ENCODE measurements at places on chromosomes 4 and X. TPM values are rescaled to one million over a fixed set of nuclear protein-coding genes. Genes with fewer than 3 reads are reported as not detected.

DNA sequence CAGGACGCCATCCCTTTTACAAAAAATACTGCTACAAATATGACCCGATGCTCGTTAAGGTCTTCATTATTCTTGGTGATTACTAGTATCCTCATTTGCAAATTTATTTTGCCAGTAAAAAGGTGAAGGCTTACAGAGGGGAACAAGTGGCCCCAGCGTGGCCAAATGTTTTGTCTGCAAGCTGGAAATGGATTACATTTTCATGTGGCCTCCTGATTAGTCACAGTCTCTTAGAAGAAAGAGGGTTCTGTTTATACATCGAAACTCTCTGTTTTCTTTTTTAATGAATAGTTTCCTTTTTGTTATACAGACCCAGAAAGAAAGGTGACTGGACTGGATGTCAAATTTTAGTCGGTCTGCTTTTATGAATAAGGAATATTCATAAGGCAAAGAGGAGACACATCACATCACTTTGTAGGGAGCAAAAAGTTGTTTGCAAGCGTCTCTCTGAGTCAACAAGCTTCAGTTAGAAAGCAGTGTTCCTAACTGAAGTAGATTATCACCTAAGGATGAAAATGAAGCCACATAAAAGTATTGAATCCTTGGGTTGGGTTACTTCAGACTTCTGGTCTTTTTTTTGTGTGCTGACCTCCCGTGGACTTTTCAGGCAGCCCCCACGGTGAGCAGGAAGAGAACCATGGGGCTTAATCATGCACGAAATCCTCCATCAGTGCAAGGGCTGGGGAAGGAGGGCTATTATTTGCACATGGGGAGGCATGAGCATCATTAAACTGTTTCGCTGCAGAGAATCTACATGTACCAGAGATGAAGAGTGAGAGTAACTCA, 125.6 kb downstream of the ARSF start:
- no peak for DNase-seq

GRCh38 chr4:104983615-104984179, 163.0 kb upstream of the TET2 start:
- DNase-seq = peak; percentile 85

GRCh38 chrX:121455890-121456289, 408.5 kb downstream of the GLUD2 start:
- no peak for DNase-seq

DNA sequence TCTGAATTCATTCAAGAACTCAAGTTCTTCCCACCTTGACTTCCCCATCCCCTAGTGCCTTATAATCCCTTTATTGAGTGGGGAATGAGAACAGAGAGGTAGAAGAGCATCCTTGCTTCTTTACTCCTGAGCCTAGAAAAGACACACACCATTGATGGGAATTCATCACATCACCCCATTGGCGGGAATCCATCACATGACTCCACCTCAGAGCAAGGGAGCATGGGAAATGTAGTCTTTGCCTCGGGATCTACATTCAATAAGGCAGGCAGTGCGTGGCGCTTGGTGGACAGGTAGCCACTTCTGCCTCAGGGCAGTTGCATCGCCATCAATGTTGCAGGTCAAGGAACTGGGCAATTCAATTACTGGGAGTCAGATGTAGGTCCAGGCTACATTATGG, 50.7 kb downstream of the MXRA5 start:
- DNase-seq = no peak

DNA sequence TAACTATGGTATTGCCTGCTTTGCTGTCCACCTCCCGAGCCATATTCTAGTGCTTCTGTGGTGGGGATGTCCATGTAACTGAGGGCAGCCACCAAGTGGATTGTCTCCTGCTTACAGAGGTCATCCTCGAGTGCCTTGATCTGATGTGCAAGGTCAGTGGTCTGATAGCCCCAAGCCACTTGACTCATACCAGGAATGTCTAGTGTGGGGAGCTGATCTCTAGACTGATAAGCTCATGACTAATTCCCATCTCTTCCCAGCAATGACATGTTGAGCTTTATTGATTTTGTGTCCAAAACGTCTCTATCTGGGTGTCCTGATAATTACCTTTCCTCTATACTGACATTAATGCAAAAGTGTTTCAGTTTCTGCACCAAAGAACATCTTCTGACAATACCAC, 168.4 kb upstream of the WDR1 start:
- peak; percentile 77 for DNase-seq

- no peak for DNase-seq
These were observed 43.7 kb downstream of the IL21 start for GRCh38 chr4:122577189-122577553.

- DNase-seq = no peak
These were observed 184.2 kb downstream of the CDS1 start for GRCh38 chr4:84767168-84767567.

DNA sequence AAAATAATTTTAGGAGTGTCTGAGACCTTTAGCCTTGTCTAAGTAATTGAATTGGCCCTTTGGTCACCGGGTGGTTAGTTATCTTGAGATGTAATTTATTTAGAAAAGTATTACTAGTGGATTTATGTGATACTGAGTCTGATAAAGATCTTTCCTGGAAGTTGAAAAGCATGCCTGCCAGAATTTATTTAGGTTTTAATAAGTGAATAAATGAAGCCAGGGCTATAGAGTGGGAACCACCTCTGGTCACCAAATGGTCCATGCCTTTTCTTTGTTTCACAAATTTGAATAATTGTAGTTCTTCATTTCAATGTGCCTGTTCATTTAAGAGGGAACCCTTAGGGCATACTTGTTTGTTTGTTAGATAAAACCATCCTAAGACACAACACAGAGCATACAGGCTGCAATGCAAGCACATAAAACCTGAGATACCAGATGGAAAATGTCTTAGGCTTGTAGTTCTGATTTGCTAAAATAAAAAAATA, 627.8 kb downstream of the ADGRL3 start:
- no peak for DNase-seq

Gene SOD3
- not detected for total RNA-seq

Gene SUPT20HL2
- not detected for total RNA-seq
